ENCODE measurements at places on chromosomes 5 and 9. TPM values are rescaled to one million over a fixed set of nuclear protein-coding genes. Genes with fewer than 3 reads are reported as not detected.

- DNase-seq = no peak
Measured at GRCh38 chr5:153067869-153068268, 422.6 kb upstream of the GRIA1 start.

- no peak for DNase-seq
Measured at GRCh38 chr5:173625673-173626504, 9.4 kb upstream of the BOD1 start.

Gene LHX6
- total RNA-seq = not detected

Gene HSD17B4
- total RNA-seq = 117 TPM

DNA sequence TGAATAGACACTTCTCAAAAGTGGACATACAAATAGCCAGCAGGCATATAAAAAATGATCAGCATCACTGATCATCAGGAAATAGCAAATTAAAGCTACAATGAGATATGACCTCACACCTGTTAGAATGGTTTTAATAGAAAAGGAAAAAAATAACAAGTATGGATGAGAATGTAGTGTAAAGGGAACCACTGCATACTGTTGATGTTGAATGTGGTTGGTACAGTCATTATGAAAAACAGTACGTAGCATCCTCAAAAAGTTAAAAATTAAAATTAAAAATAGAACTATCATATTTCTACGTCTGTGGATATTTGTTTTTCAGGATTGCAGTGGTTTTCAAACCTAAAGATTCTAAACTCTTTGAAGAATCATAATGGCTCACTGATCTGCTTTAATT lies 215.1 kb upstream of the NREP start:
- DNase-seq = no peak

Gene DDX46
- 68.0 TPM for total RNA-seq

- DNase-seq = no peak
Measured at GRCh38 chr5:98085593-98085992, 687.9 kb upstream of the RGMB start.

Gene PTGES
- total RNA-seq = not detected

- no peak for DNase-seq
Measured at GRCh38 chr9:77038281-77039036, 19.0 kb downstream of the FOXB2 start.

- peak; percentile 14 for DNase-seq
Measured at GRCh38 chr5:133967698-133968203, 674 bp downstream of the C5orf15 start.

Gene ZNF300
- total RNA-seq = 0.67 TPM

DNA sequence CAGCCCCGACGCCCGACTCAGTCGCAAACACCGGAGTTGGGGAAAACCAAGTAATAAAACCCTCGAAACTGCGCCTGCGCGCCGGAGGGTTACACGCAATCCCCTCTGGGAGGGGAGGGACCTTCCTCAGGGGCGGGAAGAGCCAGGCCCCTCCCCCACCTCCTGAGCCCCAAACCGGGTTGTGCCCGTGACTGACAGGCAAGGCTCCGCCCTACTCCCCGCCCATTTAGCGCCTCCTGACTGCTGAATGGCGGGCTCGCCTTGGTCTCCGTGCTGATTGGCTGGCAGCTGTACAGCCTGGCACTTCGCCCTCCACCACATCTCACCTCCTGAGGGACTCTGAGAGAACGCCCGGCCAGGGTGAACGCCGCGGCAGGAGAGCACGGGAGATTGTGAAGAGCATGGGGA lies at the start of gene PRDM9:
Gene PRDM9 (plus strand): TSS at position 332 of the 408 bp plus-strand sequence. CDS start 1,425 bp downstream, outside the sequence.
- peak; percentile 12 for DNase-seq

Gene NDUFB6
- total RNA-seq = 77.1 TPM
